Midbrain (tissue), 1 donor: ENCODE measurements at places on chromosomes 16 and 17.

GRCh38 chr16:70708366-70709246 is 22.8 kb upstream of the MTSS2 start:
- no peak for DNase-seq

GRCh38 chr16:88963583-88963982 is 13.4 kb downstream of the CBFA2T3 start:
- no peak for DNase-seq

- DNase-seq, result no peak
These were observed 5.5 kb upstream of the LDHD start for GRCh38 chr16:75121949-75122568.

DNA sequence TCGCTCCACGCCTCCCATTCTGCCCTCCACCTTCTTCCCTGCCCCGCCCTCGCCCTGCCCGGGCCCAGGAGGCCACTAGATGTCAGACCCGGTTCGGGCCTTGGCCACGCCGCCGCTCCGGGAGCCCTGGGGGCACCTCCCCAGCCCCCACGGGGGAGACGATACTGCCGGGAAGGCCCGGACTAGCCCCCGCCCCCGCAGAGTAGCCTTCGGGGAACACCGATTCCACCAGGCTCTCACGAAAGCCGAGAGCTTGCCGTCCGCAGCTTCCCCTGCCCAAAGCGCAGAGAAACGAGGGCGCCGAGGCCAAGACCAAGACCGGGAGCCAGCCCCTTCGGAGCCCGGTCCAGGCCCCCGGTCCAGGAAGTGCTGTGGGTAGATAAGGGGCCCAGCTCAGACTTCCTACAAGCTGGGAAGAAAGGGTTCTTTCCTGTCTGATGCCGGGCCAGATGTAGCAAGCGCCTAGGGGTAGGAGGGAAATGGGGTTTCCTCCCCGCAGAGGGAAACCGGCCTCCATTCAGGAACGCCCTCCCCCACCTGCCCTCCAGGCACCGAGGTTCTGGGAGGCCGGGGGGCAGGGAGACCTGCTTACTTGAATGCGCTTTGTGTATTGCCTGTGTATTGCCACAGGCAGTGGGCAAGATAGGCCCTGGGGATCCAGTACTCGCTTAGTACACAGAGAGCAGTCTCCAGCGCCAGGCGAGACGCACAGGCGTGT is 806 bp upstream of the CYB561 start:
- DNase-seq, result no peak

- DNase-seq, result no peak
These were observed 3.3 kb upstream of the HEXIM1 start for GRCh38 chr17:45145035-45145389.
